Prostate gland (tissue), 2 donors: ENCODE measurements at places on chromosomes 11 and 22.

DNA sequence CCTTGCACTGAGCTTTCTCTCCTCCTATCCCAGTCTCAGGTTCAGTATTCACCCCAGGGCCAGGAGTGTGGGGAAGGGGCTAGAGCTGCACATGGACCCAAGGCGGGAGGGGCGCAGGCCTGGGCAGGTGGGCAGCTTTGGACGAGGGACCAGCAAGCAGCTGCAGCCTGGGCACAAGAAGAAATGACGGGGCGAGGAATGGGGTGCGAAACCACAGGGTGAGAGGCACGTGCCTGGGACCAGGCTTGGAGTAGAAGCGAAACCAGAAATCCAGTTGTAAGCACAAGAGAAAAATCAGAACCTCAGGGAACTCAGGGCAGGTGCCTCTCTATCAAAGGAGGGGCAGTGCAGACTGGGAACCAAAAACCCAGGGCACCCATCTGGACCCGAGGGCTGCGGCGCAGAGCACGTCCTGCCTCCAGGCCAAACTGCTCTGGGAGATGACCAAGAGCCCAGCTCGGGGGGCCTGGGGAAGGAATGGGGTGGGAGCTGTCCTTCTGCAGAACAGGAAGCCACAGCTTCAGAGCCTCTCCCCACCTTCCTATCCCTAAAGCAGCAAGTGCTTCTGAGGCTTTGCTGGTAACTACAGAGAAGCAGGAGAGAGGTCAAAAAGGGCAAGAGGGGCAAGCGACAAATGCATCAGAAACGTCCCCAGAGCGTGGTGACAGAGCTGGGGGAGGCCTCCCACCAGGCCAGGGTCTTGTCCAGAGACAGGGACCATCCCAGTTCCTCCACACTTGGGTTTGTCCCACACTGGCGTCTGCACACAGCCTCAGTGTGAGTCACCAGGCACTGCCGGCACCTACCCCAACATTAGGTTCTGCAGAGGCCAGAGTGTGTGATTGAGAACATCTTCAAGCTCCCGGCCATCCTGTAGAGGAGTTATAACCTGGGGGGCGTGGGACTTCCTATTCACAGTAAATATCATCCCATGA is 18.3 kb upstream of the TMPRSS4 start:
- DNase-seq: no peak

DNA sequence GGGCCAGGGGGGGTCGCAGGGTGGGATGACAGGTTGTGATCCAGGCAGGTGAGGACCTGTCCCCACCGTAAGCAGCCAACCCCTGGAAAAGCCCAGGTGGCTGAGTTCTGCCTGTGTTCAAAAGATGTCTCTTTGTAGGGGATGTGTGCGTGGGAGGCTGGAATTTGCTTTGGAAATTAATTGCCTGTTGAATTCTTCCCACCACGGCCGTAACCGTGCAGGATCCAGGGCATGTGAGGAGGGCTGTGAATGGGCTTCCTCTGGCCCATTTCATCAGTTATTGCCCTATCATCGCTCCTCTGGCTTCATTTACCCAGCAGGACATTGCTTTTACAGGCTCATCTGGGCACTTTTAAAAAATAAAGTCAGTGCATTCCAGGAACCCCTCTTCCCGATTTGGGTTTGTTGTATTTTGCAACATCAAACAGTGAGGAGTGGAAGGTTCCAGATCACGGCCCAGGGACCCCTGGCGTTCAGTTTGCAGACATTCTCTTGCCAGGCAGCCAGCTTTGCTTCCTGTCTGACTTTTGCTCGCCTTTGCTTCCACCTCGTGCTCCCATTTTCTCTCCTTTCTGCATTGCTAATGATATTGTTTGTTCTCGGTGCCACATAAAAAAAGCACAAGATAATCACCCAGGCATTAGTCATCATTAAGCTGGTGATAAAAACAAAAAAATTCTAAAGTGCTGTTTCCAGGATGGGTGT is 1306.6 kb downstream of the BRD1 start:
- DNase-seq: no peak

DNA sequence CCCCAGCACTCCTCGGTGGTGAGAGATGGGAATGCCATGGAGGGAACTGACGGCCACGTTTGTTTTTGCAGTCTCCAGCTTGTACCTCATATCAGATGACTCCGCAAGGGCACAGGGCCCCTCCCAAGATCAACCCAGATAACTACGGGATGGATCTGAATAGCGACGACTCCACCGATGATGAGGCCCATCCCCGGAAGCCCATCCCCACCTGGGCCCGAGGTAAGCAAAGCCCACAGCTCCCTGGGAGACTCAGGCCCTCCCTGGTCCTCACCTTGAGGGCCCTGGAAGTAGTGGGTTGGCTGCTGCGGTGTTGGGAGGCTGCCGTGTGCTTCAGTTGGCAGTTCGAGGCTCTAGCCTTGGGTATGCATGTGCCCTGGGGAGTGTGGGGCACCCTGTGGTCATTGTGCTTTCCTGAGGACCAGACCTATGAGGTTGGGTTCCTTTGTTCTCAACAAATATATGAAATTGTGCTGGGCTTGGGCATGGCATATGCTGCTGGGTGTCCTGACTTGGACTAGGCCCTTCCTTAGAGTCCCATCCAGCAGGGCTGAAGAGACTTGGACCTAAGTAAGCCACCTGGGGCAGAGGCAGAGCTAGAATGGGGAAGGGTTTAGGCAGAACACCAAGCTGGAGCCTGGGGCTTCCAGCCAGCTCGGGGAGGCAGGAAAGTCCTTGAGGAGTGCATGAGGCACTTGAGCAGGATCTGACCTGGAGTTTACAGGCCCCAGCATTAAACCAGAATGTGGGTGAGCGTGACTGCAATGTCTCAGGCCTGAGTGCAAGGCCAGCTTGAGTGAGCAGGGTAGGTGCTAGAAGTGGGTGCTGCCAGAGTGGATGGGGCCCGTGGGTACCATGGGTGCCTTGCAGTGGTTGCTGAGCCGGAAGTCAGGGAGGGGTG is 26.4 kb downstream of the INCENP start:
- DNase-seq: no peak

GRCh38 chr11:60498853-60499252 is 6.3 kb downstream of the MS4A12 start:
- DNase-seq: no peak

DNA sequence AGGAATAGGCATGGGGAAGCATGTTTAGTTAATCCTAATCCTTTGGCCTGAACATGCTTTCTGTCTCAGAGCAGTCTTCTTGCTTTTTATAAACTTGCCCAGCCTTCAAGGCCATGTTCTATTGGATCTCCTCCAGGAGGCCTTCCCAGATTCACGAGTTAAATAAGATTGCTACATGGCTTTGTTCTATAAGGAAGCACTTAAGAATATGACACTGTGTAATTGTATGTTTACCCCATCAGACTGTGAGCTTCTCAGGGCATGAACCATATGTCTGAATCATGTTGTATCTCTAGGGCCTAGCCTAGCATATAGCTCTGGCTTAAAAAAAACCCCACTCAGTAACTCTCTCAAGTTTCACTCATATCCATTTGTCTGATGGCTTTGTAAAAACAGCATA is 26.4 kb upstream of the UCP3 start:
- no peak for DNase-seq

- no peak for DNase-seq
Measured at GRCh38 chr11:93288767-93289166, 41.8 kb upstream of the DEUP1 start.

DNA sequence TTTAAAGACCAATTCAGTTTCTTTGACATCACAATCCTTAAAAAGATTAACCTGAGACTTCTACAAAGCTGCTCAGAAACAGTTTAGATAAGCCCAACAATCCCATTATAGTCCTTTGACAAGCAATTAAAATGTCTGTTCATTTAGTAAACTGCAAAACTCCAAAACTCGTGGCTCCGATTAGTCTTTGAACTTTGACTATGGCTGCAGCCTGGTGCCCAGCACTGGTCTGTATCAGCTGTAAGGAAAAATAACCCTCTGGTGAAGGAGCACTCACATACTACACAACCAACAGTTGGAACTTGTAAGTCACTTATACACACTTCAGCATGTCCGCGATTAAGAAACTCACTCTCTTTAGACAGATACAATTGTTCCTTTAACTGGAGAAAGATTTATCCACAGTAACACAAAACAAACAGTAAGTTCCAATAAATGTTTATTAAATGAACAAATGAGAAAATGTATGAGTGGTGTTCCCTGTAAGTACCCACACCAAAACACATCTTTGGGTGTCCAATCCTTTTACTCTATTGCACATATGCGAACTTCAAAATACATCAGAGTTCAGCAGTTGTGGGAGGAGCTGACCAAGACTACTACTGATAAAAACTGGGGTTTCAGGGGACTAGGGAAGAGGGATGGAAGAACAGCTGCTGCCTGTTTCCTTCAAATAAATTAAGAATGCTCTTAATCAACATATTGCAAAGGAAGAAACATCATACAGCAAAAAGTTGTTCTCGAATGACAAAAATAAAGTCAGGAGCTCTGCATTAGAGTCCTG is 36.4 kb downstream of the PITPNB start:
- DNase-seq: no peak

- no peak for DNase-seq
Measured at GRCh38 chr22:24883432-24883831, 63.1 kb downstream of the LHFPL7 start.

- no peak for DNase-seq
Measured at GRCh38 chr11:69518081-69518950, 36.9 kb downstream of the LINC01488 start.

DNA sequence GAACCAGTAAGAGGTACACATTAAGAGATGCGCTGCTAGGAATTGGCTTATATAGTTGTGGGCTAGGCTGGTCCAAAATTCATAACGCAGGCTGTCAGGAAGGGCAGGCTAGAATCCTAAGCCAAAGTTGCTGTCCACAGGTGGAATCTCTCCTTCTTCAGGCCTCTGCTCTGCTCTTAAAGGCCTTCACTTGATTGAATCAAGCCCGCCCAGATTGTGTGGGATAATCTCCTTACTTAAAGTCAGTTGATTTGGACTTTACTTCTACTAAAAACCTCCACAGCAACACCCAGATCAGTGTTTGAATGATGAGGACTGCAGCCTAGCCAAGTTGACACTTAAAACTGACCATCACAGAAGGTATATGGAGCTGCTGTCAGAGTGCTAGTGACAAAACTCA is 68.8 kb downstream of the LRRC32 start:
- DNase-seq: no peak

DNA sequence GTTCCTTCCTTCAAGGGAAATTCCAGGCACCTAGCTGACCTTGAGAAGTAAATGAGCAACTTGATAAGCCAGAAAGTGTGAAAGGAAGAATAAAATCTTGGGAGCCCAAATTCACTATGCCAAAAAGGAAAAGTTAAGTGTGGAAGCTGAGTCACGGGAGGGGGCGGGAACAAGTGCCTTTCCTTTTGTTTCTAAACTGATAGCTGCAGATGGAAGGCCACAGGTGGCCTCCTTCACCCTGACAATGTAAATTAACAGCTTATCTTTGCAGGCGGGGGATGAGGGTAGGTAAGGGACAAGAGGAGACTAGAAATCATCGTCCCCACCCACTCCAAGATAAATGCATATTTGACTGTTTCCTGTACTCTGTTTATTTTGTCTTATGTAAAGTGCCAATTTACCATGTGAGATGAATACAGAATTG is 36.4 kb upstream of the TREH start:
- DNase-seq: no peak

GRCh38 chr11:114308689-114309089 is 12.5 kb downstream of the NNMT start:
- no peak for DNase-seq

DNA sequence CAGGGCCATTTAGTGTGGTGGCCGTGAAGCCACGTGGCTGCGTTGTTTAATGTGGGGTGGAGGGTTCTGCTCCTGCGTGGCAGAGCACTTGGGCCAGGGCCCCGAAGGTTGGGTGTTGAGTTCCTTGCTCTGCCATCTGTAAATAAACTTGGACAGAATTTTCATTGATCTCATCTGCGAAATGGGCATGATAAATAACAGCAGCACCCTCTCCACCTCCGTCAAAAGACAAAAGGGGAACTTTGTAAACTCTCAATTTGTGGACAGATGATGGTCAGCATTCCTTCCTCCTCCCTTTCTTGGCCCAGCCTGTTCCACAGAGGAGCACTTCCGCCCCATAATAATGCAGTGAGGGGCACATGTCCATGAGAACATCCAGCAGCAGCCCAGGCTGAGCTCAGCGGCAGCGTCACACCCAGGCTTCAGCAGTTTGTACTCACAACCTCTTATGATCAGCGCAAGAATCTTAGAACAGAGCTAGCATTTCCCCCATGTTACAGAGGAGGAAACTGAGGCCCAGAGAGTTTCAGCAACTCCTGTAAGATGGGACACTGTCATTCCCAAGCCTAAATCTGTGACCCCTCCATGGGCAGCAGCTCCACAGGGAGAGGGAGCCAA is 874.5 kb downstream of the BRD1 start:
- DNase-seq: peak; percentile 0

DNA sequence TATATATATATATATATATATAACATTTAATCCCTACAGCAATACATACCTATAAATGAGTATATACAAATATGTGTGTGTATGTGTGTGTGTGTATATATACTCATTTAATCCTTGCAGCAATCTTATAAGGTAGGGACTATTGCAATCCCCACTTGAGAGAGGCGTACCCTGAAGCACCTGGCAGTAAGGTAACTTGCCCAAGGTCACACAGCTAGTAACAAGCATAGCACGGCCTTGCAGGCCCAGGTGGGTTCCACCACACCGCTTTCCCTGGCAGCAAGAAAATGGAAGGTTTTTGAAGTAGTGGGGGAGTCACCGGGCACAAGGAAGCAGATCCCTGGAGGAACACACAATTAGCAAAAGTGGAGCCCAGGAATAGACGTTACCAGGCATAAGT is 3.3 kb upstream of the ADA2 start:
- DNase-seq: no peak

GRCh38 chr11:48109046-48109666 is 107.5 kb upstream of the OR4B1 start:
- no peak for DNase-seq

DNA sequence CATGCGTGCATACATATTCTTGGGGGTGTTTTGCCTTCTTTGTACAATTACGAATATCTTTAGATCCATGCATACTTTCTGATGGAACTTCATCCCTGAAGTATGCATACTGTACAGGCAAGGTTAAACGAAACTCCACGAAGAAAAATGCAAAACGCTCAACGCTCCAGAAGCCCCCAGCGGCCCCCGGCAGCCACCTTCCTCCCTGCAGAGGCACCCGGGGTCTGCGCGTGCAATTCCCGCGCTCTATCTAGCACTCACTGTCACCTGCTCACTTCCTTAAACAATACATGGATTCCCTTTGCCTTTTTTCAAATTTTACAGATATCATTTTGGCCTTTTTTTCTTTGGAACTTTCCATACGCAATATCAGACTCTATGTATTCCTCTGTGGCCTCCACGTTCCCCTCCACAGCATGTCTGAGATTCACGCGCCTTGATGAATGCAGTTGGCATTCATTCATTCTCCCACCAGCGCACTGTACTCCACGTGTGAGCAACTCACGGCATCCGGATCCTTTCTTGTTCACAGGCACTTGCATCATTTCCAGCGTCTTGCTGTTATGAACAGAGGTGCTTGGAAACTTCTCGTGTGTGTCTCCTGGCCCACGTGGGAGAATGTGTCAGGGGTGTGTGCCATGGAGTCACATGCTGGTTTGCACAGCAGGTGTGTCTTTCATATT is 214.3 kb downstream of the CTTN start:
- DNase-seq: no peak
